ENCODE measurements at places on chromosomes 16 and 17. TPM values are rescaled to one million over a fixed set of nuclear protein-coding genes. Genes with fewer than 3 reads are reported as not detected.
A peak's percentile ranks its signal among the peaks of the same experiment; 100 is the strongest.

DNA sequence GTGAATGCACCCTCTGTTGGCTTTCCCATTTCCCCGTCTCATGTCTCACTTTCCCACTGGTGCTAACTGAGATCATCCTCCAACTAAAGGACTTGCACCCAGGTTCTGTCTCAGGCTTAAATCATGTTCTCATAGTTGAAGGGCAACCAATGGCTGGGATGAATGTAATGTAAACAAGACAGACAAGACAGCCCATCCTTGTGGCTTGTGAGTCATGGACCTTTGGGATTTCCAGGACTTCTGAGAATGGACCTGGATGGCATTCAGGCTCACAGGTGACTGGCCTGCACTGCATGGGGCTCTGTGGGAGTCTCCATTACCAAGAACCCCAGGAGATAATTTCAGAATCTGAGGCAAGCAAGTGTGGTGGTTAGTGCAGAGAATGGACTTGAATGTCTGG, 347.5 kb downstream of the HAPSTR1 start:
- no peak for DNase-seq

The ARHGAP23 gene
- 11.2 TPM for total RNA-seq

- no peak for DNase-seq
Observed at GRCh38 chr17:18381158-18381952, 3.8 kb downstream of the EVPLL start.

GRCh38 chr16:76577003-76577402, 299.8 kb downstream of the CNTNAP4 start:
- no peak for DNase-seq

GRCh38 chr16:85936816-85937215, 37.9 kb downstream of the IRF8 start:
- DNase-seq: no peak

GRCh38 chr16:53090286-53090590, 35.4 kb downstream of the CHD9 start:
- DNase-seq: no peak

GRCh38 chr16:10743610-10744369, at the start of gene NUBP1:
NUBP1 (plus strand) TSS chr16:10743842; CDS start chr16:10743864, 22 bp downstream.
- DNase-seq: peak; percentile 98

GRCh38 chr17:20300436-20300934, 166.9 kb downstream of the LGALS9B start:
- no peak for DNase-seq
